ENCODE measurements at places on chromosomes 3 and 15.

DNA sequence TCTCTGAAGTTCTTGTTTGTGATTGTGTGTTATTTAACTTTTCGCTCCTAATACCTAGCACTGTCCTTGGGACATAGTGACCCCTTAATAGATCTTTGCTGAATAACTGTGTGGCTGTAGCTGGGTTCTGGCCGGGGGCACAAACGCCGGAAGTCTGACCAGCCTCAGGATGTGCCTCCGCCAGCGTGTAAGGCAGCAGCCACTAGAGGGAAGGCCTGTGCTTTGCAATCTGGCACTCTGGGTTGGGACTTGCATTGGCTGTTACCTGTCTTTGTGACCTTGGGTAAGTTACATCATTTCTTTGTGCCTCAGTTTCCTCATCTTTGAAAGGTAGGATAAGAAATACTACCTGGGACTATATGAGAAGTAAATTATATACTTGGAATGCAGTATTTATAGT lies 158.7 kb downstream of the GHSR start:
- no peak for DNase-seq

DNA sequence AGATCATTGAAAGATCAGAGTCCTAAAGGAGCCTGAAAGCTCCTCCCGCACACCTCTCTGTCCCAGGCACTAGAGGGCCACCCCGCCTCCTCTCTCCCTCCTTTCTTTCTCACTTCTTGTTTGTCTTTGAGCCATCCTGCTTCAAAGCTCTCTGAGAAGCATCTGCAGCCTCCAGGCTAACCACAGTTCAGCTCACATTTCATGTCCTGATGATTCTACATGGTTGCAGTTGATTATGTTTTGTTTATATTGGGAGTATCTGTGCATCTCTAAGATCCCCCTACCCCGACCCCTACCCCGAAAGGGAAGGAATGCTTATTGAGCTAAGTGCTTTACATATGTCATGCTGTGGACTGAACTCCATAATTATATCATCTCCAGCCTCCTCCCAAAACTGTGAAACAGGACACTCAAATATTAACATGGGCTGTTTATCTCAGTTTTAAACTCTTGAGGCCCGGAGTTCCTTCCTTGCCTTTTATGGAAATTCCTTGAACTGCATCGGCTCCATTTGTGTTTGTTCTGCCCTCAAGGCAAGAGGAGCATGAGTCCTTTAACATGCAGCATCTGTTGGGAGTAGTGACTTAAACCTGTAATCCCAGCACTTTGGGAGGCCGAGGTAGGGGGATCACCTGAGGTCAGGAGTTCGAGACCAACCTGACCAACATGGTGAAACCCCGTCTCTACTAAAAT lies 30.9 kb downstream of the MGLL start:
- no peak for DNase-seq

GRCh38 chr15:29331669-29332068 lies 62.0 kb upstream of the NSMCE3 start:
- no peak for DNase-seq

DNA sequence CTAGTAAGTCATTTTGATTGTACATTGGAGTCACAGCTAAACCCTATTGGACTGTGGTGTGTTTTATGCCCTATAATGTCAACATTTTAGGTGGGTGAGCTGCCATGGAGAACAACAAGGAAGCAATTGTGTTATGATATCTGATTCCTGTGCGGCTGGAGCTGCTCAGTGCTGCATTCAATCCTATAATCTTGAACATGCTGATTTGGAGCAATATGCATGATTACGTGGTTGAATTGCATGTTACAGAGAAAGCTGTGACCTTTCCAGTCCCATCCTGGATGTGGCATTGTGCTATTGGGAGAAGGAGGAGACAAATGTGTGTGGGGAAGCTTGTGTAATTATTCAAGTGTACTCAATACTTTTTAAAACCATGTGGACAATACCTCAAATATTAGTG lies 20.1 kb upstream of the C3orf49 start:
- no peak for DNase-seq

DNA sequence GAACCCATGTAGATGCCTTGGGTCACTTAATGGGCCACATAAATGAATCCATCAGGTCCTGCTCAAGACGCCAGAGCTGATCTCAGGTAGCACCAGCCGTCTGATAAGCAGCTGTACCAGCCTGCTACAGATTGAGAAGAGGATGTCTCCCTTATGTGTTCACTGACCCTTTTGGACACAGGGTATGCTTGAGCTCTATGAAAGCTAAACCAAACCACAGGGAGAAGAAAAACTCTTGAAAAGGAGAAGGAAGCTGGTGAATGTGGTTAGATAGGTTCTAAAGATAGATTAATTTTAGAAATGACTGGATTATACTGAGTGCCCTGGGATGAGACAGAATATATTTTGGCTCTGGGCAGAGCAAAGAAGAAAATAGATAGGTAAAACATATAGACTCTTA lies 187.5 kb downstream of the SPATA16 start:
- no peak for DNase-seq

GRCh38 chr3:143924522-143925285 lies 46.9 kb upstream of the DIPK2A start:
- no peak for DNase-seq

DNA sequence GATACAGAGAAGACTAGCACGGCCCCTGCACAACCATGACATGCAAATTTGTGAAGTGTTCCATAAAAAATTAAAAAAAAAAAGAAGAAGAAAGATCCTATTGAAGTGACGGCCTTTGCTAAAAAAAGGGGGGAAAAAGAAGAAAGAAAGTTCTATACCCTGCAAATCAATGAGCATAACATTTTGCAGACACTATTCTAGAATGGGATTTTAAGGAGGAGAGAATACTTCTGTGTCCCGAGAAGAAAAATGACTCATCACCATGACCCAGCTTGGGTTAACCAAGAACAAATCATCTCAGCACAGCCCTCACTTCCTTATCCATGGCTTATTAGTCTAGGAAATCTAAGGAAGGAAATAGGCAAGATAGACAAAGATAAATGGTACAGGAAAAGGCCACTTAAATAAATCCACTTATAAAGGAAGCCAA lies 7.4 kb upstream of the SH3BP5 start:
- no peak for DNase-seq

DNA sequence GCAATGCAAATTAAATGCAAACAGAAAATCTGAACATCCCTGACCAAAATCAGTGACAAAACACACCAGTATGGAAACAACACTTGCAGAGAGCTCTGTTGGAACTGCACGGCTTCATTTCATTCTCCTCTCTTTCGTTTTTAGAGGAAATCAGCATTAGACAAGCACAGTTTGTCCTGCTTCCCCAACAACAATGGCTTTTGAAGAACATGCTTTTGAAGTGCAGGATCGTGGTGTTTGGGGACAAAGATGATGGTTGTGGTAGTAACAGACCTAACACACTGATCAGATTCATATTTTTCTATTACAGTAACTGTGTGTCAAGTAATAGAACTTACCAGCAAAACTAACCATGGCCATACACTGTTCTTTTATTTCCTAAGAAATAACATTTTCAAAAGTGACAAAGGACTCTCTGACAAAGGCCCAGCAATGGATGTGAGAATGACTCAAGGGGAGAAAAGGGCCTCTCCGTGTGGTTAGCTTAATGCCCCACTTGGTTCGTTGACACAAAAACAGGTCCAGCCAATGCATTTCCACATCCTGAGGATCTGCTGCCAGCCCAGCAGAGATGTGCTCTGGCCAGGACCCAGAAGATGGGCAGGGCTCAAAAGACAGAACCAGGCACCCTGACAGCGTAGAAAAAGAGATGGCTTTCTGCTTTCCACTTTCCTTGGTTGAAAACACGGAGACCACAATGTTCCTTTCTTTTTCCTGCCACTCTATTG lies 84.1 kb downstream of the CCNL1 start:
- no peak for DNase-seq

DNA sequence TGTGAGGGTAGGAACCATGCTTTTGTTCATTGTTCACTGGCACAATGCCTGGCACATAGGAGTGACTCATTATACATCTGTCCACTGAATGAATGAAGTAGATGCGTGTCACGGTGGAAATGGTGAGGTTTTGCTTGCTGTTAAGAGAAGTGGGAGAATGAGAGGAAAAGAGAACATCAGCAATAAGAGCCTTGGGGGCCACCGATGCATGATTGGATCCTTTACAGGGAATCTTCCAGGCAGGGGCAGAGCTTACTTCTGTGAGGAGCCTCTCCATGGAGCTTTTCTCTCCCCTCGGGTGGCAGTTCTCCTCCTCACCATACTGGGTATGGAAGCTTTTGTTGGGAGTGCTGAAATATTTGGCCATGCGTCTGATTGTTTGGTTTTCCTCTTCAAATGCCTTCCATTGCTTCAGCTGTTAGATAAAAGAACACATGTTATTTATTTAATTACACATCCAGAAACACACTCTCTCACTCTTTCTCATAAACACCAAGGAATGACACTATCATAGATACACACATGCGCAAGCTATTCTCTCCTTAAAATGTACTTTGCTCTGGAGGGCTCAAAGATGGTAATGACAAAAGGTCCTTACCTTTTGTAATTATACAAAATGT lies 78.9 kb upstream of the GSK3B start:
- no peak for DNase-seq

DNA sequence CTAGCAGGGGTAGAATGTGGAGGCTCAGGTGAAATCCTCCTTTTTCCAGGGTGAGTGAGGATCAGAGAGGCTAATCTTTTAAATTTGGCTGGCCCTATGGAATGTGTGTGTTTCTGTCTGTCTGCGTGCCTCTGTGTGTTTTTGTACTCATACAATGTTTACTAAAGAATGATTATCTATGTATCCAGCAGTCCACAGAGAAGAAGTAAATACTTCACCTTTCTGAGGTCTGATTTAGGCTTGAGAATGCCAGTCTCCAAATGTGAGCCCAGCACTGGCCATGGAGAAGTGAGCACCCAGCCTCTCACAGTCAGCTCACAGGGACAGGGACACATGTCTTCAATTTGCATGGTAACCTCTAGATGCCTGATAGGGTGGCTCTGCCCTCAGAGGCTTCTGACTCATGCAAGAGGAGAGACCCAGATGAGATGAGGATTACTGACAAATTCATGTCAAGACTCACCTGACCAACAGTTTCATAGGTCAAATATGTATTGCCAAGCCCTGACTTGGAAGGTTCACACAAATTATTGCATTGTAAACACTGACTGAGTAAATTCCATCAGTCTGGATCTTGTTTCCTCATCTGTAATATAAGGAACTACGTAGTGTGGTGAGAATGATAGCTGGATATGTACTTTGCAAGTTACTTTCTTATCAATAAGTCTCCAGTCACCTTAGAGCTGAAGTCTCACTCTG lies 31.0 kb downstream of the ENTPD3 start:
- no peak for DNase-seq

DNA sequence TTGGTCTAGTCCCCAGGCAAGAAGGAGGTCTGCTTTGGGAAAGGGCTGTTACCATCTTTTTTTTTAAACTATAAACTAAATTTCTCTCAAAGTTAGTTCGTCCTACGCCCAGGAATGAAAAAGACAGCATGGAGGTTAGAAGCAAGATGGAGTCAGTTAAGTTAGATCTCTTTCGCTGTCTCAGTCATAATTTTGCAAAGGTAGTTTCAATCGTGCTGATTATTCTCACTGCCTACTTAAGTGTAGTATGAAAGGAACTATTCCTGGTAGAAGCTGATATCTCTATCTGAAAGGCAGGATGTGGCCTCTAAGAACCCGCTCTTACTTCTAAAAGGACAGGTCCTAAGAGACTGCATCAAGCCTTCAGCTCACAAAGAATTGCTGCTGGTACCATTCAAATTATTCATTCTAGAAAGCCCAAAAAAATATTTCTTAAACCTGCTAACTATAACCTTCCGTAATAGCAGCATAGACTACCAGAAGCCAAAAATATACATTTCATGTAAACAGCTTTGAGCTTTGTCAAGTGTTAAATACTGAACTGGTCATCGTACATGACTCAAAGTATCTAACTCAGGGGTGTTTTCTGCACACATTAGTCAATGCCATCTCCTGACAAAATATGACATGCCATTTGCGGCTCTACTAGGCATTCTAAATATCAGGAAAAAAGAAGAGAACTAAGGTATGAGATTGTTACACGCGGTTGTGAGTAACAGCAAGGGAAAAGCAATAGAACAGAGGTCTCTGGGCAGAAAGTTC lies 96.0 kb upstream of the CCDC80 start:
- no peak for DNase-seq

DNA sequence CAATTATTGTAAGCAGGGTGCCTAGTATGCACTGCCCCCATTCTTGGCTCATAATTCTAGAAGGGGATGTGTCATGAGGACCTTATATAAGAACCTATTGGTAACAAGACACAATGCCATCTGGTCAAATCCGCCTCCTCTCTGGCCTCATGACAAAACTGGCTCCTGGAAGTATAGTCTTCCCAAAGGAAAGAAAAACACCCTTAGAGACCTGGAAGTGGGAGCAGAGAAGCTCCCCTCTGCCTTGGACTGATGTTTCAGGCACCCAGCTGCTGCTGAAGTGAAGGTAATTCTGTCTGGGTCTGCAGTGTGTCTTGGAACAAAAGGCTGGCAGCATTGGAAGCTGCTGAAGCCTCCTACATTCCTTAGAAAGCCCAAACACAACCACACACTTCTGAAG lies 107.2 kb upstream of the CLSTN2 start:
- DNase-seq: no peak

GRCh38 chr3:31503456-31503855 lies 29.3 kb upstream of the STT3B start:
- no peak for DNase-seq
